ENCODE measurements at places on chromosomes 6 and 20.
A peak's percentile ranks its signal among the peaks of the same experiment; 100 is the strongest.

GRCh38 chr20:21575981-21576740 is 62.3 kb upstream of the NKX2-2 start:
- no peak for DNase-seq

- DNase-seq = no peak
Observed at GRCh38 chr6:36368921-36369865, 18.3 kb downstream of the ETV7 start.

- no peak for DNase-seq
Observed at GRCh38 chr20:34045930-34046725, 52.4 kb downstream of the RALY start.

DNA sequence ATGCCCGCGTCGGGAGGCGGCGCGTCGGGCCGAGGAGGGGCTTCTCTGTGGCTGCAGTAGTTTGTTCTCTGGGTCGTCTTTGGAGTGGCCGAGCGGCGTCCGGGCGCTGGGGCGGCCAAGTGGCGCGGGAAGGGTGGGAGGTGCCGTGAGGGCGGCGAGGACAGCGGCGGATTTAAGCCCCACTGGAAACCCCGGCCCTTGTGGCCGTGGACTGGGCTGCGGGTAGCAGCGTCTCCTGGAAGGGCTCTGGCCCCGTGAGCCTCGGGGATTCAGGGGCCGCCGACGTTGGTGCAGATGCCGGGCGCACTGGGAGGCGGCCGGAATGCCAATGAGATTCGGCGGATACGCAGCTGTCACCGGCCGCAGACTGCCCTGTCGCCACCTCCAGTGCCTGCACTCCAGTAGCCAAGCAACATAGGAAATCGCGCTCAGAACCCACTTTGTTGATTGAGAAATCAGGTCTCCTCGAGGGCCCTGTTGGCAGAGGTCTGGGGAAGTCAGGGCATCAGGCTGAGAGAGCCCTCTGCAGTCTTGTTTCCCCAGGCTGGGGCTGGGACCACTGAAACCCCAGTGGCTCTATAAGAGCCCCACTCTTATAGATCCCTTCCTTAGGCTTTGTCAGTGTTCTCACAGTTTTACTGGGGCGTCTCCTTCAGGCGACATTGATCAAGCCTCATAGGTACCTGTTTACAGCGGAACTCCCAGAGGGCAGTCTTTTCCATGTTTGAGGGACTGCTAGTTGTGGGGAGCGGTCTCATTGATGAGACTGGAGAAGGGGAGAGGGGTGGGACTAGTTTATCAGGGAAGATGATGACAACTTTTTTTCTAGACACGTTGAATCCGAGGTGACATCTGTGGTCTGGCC is 642 bp downstream of the GZF1 start:
- no peak for DNase-seq

- DNase-seq = no peak
Observed at GRCh38 chr6:109300874-109301273, 81.4 kb downstream of the CD164 start.

DNA sequence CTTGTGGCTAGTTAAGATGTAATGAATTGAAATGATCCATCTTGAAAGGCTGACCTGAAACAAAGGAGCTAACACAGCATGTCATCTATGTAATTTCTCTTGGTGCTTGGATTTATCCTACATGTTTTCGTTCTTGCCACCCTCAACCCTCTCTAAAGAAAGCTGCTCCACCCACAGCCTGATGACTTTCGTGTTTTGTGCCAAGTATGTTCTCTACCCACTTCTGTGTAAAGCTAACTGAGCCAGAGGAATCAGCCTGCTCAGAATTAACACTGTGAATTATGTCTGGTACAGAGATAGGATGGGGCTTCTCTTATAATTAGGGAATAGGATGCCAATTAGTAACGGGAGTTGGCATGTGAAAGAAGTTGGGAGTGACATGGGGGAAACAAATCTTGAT is 67.9 kb upstream of the MLIP start:
- no peak for DNase-seq

DNA sequence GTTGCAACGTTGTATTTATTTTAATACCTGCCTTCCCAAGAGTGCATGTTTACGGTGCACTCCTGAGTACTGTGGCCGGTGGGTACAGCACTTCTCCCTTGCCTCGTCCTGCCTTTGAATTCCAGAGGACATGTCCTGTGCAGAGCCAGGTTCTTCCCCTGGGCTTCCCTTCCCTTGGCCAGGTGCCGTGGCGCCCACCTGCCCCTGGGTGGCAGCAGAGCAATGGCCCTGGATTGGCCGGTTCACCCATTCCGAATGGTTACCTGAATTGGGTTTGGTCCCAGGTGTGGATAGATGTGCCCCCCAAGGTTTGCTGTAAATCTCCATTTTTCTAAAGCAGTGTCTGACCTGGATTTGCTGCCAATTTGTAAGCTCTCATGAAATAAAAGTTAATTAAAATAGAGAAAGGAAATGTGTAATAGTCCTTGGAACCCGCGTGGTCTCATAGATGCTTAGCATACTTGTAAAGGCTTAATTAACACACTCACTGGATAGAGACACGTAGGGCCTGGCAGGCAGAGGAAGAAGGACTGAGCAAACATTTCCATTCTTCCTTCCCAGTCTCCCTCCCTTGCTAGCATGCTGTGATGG is 40.6 kb downstream of the DTD1 start:
- DNase-seq = no peak

DNA sequence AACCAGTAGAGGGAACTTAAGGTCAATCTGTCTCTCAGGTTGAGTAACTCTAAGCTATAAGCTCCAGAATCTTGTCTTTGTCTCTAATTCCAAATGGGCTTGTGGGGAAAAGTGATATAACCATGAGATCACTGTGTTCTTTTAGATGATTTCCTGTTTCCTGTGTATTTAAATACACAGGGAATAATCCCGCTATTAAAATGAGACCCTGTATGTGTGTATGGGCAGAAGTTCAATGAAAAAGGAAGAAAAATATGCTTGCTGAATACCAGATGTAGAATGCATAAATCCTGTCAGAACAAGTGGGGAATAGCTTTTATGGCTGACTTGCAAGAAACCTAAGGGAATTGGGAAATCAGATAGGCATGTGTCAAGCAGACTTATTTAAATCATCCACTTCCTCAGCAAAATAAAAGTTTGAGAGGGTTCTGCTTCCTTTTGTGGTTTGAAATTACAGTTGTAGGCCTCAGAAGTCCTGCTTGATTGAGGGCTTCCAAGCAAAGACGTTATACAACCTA is 164.7 kb upstream of the PDE7B start:
- DNase-seq = peak; percentile 71

- no peak for DNase-seq
Observed at GRCh38 chr6:150352321-150353296, 16.2 kb upstream of the IYD start.

GRCh38 chr6:48747040-48747439 is 636.0 kb upstream of the PTCHD4 start:
- DNase-seq = no peak

DNA sequence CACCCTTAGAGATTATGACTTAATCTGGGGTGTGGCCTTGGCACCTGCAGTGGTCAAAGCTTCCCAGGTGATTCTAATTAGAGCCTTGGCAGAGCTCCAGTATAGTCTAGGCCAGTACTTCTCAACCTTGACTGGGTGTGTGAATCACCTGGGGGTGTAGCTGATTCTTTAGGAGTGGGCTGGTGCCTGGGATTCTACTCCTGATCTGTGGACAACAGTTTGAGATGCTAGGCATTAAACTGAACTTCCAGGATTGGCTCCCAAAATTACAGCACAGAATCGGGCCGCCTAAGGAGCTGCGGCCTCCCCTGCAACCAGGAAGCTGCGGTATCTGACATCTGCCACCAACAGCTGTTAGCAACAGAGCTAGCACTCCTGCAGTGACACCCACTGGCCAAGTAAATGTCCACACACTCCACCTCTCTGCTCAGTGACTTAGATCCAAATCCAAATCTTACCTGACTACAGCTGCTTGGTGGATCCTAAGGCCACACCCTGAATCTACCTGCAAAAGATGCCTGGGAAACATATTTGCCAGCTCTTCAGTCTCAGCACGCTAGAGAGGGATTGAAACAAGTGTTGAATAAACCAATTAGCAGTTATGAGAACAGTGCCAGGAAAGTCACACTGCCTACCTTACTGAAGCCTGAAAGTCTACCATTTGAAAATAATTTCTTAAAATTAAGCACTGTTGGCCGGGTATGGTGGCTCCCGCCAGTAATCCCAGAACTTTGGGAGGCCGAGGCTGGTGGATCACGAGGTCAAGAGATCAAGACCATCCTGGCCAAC is 126.7 kb downstream of the UNC5CL start:
- peak; percentile 31 for DNase-seq

- DNase-seq = no peak
Observed at GRCh38 chr6:139855671-139856311, 481.3 kb upstream of the CITED2 start.

DNA sequence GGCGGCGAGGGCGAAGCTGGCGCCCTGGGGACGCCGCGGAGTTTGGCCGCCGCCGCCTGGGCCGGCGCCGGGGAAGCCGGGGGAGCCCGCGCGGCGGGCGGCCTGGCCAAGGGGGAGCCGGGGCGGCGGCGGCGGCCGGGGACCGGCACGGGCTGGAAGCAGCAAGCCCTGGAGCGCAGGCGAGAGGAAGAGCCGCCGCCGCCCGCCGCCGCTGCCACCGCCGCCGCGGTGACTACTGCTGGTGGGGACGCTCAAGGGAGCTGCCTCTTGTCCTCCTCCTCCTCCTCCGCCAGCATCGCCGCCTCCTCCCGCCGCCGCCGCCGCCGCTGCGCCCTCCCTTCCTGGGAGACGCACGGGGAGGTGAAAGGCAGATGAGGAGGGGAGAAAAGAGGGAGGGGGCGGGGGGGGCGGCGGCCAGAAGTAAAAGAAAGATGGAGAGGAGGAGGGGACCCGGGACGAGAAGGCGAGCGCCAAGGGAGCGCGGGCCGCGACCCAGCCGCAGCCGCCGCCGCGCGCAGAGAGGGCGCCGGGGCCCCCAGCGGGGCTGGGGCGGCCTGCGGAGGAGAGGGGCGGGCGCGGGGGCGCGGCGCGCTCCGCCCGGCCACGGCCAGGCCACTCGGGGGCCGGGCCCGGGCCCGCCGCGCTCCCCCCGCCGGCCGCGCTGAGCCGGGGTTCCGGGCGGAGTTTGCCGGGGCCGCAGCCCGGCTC is 846 bp downstream of the PDE10A start:
- DNase-seq = no peak

DNA sequence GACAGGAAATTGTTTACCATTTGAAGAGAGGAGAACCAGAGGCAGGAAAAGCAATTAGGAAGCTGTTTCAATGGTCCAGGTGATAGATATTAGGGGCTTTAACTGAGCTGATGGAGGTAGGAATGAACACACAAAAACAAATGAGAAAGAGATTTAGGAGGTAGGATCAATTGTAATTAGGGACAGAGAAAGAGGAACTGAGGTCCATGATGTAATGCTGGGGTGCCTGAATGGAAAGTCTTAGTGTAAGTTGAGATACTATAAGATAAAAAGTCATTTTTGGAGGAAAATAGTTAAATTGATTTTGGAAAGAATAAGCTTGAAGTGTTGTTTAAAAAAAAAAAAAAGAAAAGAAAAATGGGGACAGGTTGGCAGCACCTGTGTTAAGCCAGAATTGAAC is 58.5 kb upstream of the B3GAT2 start:
- peak; percentile 19 for DNase-seq

- DNase-seq = peak; percentile 47
Observed at GRCh38 chr6:17986656-17987446, 584 bp downstream of the KIF13A start.

DNA sequence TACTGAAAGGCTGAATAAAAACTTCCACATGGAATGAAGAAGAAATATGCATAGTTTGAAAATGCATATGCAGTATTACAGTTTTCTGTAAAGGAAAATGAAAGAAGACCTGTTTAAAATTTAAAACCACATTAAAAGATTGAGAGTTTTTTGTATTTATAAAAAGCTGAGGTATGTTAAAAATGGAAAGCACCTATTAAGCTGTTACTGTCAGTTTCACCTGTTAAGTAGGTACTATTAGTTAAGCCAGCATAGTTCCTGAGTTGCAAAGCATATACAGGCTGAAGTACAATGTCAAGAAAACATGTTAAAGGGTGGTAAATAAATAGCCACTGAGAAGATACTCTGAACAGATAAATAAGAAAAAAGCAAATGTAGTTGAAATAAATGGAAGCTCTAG is 69.9 kb downstream of the ATXN1 start:
- DNase-seq = no peak

DNA sequence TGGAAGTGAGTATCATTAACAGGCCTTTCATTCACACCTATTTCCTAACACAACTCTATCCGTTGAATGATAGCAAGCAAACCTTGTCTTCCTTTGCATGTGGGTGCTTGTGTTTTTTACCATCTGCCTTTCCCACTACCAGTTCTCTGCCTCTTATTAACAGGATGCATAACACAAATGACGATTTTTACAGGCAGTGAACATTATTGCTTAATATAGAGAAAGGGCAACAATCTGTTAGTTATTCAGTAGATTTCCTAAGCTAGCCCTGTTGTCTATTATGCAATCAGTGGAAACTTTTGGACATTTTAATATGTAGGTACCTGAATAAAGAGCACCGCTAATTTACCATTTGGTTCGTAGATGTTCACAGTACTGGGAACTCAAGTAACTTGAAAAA is 348.8 kb upstream of the PLCB4 start:
- DNase-seq = no peak

GRCh38 chr6:51657491-51657890 is 429.9 kb downstream of the PKHD1 start:
- DNase-seq = no peak

GRCh38 chr20:90651-91050 is 3.2 kb downstream of the DEFB125 start:
- no peak for DNase-seq

DNA sequence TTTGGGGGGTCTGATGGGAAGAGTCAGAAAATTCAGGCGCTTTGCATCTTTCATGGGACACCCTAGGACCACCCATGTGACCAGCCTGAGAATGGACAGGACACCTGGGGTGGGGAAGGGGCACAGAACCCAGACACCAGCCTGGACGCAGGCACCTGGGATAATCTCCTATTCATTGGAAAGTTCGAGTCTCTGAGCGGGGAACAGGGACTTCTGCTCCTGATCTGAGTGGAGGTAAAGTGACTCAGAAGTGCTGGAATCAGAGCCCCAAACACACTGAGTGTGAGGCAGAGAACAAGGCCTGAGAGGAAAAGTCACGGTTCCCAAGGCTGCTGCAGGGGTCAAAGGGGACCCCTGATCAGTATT is 1.4 kb downstream of the HLA-B start:
- DNase-seq = no peak

- no peak for DNase-seq
Observed at GRCh38 chr20:3565851-3566250, 95.0 kb downstream of the ATRN start.

- DNase-seq = no peak
Observed at GRCh38 chr6:109261811-109262210, 120.5 kb downstream of the CD164 start.

DNA sequence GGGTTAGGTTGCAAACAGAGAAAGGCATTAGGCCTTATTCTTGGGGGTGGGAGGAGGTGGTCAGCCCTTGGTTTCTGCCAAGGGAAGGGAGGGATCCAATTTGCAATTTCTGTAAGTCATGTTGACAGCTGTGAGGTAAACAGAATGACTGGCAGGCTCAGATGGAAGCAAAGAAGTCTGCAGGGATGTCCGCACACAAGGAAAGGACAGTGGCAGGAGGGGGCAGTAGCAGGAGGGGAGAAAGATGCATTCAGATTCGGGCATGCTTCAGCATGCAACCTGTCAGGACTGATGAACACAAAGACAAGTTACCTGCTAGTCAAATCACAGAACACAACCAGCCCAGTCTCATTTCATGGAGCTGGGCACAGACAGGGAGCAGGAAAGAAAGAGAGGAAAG is 217.9 kb upstream of the FOXA2 start:
- DNase-seq = no peak

GRCh38 chr20:50385733-50386640 is 124.2 kb upstream of the PTPN1 start:
- no peak for DNase-seq

GRCh38 chr6:30793521-30794194 is 49.3 kb upstream of the IER3 start:
- DNase-seq = peak; percentile 39
